ENCODE measurements at places on chromosomes 16 and 17.

- no peak for DNase-seq
These were observed 4.9 kb upstream of the TMEM88 start for GRCh38 chr17:7849751-7850504.

DNA sequence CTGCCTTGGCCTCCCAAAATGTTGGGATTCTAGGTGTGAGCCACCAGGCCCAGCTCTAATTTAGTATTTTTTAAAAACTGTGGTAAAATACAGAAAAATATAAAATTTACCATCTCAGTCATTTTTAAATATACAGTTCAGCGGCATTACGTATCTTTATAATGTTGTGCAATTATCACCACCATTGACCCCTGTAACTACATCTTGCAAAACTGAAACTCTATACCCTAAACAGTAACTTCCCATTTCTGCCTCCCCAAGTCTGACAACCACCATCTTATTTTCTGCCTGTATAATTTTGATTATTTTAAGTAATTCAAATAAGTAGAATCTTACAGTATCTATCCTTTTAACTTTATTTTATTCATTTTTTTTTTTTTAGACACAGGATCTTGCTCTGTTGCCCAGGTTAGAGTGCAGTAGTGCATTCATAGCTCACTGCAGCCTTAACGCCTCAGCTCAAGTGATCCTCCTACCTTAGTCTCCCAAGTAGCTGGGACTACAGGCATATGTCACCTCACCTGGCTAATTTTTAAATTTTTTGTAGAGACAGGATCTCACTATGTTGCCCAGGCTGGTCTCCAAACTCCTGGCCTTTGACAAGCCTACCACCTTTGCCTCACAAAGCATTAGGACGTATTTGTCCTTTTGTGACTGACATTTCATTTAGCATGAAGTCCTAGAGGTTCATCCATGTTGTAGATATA is 10.9 kb upstream of the GGA2 start:
- DNase-seq = no peak

GRCh38 chr17:67605256-67605912 is 112.4 kb upstream of the NOL11 start:
- no peak for DNase-seq

DNA sequence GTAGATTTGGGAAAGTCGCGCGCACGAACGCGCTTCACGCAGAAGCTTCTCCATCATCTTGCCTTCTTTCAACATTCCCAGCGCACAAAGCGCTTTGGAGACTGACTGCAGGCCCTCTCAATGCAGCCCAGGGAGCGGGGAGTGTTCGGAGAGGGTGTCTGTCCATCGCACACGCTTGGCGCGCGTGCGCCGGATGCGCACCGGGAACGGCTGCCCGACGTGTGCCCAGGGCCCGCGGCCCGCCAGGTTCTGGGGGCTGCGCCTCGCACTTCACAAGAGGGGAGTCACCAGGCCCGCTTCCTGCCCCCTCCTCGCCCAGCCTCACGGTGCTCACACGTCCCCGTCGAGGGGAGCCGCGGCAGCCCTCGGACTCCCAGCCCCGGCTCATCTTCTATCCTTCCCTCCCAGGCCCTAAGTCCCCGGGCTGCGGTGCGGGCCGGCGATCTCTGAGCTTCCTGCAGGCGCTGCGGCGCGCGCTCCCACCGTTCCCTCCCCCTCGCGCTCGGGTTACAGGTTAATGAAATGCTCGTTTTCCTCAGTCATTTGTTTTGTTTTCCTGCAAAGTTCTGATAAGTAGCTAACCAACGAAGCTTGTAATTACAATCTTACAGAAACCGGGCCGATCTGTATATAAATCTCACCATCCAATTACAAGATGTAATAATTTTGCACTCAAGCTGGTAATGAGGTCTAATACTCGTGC is 2.8 kb upstream of the IRX3 start:
- DNase-seq = no peak

GRCh38 chr17:19424934-19425868 is 14.2 kb downstream of the RNF112 start:
- DNase-seq = no peak

GRCh38 chr17:17700251-17700969 is 19.2 kb downstream of the RAI1 start:
- no peak for DNase-seq

- peak; percentile 88 for DNase-seq
These were observed at the start of gene MC1R for GRCh38 chr16:89918453-89919347. Gene MC1R, plus strand, starts transcription at chr16:89918862. Its CDS starts 397 bp downstream, at chr16:89919259.

DNA sequence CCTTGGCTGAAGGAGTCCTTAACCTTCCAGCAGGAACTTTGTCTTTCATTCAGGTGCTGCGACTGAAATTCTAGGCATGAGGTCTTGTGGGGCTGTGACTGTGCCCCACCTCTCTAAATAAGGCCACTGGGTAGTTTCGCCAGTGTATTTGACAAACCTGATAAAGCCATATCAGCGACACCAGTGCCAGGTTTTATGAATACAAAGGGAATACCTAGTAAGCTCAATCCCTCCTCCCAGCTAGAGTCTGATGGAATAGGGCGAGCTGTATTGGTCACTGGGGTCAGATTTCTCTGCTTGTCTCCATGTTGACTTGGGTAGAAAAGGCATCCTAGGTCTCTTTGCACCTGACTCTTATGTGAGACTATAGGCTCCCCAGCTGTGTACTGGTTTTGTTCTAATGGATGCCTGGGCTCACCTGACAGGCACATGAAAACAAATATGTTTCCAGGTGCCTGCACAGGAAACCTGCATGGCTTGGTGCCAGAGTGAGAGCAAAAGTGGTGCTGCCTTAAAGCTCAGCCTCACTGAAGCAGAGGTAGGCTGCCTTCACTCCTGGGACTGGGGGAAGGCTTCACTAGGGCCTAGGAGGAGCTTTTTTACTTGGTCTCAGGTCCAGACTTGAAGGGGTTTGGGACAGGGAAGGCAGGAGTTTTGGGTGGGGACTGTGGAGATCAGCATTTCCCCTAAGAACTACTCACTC is 8.3 kb downstream of the SLC7A6 start:
- no peak for DNase-seq

DNA sequence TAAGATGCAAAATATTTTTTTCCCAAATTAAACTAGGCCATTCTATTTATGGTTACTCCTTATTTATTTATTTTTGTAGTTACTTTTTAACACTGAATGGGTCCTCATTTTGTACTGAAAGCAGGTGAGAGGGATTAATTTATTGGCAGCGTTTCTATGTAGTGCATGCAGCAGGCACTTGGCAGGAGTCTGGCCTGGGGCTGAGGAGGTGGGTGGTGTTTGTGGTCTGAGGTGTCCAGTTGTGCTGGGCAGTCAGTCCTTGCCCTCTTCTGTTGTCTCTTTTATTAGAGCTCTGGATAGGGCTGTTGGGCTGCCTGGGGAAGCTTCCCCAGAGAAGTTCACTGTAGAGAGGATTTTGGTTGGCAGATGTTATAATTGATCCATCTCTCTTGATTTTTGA is 12.7 kb downstream of the SEC14L1 start:
- DNase-seq = no peak

DNA sequence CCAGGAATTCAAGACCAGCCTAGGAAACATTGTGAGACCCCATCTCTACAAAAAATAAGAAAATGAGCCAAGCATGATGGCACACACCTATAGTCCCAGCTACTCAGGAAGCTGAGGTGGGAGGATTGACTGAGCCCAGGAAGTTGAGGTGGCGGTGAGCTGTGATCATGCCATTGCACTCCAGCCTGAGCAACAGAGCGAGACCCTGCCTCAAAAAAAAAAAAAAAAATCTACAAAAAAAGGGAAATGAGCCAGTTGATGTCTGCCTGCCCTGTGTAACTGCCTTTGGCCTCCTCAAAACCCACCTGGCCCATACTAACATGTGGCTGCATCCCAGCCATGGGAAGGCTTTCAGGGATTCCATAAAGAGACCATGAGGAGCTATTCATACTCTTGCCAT is 4.5 kb downstream of the RANBP10 start:
- no peak for DNase-seq

DNA sequence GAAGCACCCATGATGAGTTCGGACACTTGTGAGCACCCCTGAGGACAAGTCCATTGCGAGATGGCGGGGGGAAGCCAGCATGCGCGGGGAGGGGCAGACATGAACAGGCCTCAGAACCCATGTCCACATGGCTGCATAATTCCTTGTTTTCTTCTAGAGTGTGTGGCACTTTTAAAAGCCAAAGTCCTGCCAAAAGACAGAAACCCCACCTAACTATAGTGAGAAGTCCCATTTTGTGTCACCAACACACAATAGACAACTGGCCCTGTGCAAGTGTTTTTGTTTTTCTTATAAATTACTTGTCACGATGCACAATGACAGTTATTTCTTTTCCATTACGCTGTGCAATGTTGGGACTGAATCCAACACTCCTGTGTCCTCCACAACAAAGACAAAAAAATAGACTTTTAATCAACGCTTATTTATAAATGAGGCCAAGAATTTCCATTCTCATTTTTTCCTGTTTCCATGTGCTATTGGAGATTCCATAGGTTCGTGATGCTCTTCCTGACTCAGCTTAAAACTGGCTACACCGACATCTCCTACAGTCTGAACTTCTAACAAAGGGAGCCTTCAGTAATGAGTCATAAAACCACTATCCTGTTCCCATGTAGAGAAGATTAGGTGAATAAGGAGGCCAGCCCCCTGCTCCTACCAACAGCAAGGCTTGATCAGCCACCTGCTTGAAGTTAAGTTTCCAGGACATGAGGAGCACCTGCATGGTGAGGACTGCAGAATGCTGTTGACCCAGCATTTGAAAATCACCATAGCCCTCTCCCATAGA is 98.9 kb downstream of the ZNF423 start:
- no peak for DNase-seq

DNA sequence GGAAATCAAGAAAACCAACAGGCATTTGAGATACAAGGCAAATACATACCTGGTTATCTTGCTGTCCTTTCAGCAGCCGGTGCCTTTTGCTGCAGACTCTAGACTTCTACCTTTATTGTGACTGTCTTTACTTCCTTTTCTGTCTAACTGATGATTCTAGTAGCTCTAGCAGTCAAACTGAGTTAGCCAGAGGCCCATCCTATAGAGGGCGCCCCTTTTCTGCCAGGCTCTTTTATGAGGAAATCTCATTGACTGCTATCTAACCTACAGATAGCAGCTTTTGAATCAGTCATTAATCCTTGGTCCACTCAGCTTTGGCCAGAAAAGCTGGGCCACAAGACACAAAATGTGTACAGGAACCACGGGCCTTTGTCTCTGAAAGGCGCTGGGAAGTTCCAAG is 87.5 kb upstream of the WSB1 start:
- peak; percentile 8 for DNase-seq

DNA sequence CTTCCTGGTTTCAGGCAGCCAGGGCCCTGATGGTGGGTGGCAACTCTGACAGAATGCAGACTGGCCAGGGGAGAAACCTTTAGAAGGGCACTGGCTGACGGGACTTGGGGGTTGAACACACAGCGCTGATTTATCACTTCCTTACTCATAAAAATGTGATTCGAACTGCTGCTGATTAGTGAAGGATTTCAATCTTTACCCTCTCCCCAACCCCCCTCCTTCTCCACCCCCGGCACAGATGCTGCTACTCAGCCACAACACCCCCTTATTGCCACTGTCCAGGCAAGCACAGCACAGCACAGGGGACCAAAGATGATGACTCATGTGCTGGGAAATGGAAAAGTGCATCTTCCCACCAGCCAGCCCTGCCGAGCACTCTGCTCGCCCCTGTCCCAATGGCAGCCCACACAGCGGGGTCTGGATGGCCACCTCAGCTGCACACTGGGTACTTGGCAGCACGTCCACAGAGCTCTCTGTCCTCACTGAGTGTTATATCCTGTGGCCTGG is 70.1 kb downstream of the SMG6 start:
- no peak for DNase-seq

DNA sequence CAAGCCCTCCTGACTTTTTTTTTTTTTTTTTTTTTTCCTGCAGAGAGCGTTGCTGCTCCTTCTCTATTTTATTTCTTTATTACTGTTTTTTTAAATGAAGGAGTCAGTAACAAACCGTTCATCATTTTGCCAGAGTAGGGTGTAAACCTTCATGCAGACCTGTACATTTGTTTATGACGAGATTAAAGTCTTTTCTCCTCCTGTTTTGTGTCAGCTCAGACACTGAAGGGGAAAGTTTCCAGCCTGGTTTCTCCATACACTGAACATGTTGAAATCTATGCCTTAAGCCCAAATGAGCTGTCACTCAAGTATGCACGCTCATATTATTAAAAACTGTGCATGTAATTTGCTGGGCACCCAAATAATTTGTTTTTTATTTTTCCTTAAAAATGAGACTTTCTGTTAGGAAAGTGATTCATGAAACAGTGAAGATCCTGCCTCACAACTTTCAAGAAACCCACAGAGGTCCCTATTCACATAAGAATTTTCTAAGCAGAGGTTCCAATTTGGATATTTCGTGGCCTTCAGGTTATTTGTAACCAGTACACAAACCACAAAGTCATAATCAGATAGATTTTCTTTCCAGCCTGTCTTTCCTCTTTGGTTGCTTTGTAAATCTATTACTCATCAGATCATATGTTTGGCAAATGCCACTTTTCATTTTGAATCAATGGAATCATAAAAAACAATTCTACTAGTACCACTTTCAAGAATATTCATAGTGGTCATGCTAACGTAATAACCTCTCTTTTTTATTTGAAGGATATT is 700.3 kb downstream of the MAF start:
- no peak for DNase-seq

DNA sequence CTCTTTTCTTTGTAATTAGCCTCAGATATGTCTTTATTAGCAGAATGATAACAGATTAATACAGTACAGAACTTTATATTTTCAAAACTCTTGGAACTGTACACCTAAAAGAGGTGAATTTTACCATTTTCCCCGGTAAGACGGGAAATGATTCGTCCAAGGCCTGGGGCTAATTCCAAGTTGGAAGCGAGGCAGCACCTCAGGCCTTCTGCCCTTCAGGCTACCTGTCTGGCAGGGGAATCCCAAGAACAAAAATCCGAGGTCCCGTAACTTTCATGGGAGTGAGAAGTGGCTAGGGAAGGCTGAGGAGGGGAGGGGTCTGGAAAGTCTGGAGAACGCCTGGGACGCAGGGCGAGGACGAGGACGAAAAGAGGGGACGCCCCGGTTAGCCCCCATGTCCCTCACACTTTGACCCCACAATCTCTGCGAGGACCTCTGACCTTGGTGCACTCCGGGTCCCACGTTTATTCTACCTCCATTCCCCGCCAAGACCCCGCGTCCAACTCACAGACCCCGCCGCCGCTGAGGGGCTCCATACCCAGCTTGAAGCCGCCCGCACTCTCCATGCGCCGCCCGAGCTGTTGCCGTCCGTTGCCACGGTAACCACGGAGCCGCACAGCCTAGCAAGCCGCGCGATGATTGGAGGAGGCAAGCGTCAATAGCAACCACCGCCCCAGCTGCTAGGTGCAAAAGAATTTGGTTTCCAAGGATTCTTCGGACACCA is at the start of gene HYDIN:
Gene HYDIN (minus strand): TSS at position 601 of the 724 bp plus-strand sequence. CDS start 43,827 bp downstream, outside the sequence.
- peak; percentile 15 for DNase-seq
